ENCODE measurements at places on chromosomes 1 and 21.

- DNase-seq, result no peak
Observed at GRCh38 chr1:156839426-156840109, 19.3 kb downstream of the INSRR start.

- no peak for DNase-seq
Observed at GRCh38 chr1:11788549-11789053, 17.2 kb downstream of the MTHFR start.

DNA sequence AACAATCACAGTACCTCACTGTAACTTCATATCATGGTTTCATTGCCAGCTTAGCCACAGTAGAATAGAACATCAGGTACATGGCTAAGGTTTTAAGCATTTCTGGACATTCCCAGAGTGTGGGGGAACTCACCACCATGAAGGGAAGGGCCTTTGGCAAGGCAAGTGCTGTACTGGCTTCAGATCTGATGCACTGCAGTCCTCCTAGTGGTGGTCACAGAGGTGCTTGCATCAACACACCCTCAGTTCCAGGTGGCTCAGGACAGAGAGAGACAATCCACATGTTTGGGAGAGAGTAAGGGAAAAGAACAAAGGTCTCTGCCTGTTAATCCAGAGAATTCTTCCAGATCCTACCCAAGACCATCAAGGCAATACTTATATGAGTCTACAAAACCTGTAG, 528.4 kb upstream of the RGS18 start:
- DNase-seq, result no peak

DNA sequence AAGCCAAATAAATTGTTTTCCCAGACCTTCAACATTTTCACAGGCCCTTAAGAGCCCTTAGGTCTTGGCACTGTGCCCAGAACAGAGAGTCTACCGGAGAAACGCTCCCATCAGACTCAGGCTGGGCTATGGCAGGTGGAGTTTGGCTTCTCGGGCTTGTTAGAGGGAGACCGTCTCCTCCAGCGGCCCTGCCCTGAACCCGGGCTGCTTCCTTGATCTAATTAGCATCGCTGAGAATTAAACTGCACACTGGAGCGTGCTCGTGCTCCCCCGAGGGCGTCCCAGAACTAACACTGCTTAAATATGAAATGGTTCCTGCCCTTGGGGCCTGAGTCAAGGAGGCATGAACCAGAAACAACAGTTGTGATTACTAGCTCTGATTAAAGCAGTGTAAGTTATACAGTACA, 634.4 kb downstream of the MATN1 start:
- no peak for DNase-seq

DNA sequence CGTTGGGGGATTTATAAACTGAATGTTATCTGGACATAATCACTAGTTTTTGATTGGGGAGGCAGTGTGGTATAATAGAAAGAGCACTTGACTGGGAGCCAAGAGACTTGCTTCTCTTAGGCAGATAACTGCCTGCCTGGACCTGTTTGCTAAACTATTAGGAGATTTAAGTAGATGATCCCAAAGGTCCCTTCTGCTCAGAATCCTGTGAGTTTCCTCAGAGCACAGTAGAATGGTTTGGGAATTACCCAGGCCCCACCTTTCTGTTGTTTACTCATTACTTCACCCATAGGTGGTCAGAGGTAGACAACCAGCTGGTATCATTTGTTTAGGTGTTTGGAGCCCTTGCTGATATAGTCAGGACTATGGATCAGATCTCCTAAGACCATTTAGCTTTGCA, 10.3 kb upstream of the PODN start:
- DNase-seq, result no peak

DNA sequence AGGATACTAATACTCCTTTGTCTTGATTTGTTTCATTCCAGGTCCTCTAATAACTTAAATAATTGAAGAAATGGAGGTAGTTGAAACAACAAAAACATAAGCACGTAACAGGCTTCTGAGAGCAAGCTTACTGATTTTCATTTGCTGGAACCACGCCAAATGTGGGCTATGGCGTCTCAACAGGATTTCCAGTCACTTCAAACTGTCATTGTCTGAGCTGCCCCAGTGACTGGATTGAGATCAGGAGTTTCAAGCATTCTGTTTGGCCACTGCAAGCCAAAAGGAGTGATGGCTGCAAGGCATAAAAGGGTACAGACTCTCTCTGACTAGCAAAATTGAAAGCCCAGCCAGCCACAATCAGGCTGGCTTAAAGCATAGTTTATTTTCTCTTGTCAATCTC, 289.9 kb downstream of the DPYD start:
- no peak for DNase-seq

GRCh38 chr21:29125191-29125590, 5.3 kb upstream of the MAP3K7CL start:
- no peak for DNase-seq

DNA sequence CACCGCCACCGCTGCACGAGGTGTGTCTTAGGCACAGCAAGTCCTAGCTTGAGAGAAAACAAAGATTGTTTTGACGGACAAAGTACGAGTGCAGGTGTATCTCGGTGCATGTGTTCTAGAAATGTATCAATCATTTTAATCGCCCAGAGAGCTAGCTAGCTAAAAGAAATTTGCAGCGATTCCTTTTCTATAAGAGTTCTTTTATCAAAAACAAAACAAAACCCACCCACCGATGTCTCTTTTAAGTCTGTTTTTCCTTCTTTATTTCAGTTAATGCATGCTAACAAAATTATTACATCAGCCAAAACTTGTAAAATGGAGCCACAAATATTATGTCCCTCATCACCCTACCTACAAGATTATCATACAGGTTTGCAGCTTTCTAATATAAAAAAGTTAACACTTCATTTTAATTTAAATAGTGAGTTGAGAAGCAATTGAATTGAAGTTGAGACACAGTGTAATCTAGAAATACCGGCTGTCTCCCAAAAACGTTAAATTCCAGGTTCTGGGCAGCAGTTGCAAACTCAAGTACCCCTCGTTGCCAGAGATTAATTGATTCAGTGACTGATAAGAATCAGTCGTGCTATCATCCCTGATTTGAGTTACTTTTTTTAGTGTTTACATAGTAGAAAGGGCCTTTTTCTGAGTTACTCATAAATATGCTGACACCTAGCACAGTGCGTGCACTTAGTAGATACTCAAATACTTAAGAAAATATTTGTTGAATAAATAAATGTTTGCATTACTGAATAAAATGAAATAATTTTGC, 1.5 kb upstream of the SYDE2 start:
- peak; percentile 25 for DNase-seq

GRCh38 chr1:154884869-154885701, 15.0 kb upstream of the KCNN3 start:
- no peak for DNase-seq

- no peak for DNase-seq
Observed at GRCh38 chr1:62452951-62453350, 16.1 kb downstream of the USP1 start.

DNA sequence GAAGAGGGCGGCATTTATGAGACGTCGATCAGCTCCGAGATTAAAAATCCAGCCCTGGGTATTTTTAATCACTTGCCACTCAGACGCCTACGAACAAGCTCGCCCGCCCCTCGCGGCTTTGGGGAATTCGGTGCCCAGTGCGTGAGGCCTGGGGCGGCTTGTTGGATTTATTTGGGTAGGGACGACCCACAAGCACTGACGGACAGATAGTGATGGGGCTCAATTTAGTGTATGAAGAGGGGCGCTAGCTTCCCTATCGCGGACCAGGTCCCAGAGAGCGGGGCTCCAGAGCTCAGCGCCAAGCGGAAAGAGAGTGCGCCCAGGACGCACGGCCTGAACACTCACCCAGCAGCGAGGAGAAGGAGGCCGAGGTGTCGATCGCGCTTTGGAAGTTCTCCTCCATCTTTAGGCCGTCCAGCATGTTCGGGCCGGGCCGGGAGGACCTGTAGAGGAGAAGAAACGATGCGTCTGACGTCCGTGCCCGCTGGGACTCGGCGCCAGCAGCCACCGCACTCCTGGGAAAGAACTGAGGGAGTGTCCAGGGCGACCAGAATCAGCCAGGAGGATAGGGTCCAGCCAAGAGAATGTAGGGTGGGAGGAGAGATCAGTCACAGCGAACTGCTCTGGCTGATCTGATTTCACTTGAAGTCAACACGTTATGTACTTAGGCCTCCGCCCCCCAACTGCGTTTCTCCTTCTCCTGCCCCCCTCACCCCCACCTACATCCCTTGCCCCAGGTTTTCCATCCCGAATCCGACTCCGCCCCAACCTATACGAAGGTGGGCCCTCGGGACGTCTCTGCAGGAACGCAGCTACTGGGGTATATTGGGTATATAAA, 1.2 kb downstream of the LMX1A start:
- no peak for DNase-seq

- DNase-seq, result no peak
Observed at GRCh38 chr1:117826119-117826518, 103.3 kb downstream of the GDAP2 start.

DNA sequence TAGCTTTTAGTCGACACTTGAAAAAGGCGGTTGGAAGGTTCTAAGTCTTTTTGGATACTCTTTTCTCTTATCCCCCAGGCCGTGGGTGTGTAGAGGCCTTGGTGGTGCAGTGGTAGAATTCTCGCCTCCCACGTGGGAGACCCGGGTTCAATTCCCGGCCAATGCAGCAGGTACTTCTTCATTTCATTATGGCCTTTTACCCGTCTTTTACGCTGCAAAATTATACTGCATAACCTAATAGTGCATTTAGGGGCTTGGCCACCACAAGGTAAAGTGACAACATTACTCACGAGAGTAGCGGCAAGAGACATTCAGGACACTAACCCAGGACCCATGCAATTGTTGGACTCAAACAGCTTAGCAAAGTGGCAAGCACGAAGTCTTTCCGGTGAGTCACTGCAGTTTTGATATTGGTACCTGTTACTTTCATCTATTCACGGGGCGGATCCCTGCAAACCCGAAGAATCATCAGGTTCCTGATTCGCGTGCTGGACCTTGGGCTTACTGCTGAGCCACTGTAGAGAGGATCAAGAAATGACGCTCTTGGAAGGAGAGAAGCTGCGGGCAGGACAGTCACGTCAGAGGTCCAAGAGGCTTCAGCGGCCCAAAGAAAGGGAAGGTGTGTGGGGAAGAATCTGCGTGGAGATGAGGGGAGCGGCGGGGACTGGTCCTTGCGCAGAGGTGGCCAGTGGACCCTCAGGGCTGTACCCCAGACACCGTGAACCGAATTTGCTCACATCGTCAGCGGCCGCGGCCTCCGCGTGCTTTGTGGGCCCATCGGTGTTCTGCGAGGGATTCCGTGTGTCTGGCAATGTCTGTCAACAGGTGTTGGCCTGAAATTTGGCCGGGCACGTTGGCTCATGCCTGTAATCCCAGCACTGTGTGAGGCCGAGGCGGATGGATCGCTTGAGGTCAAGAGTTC, 12.9 kb upstream of the RNU1-4 start:
- peak; percentile 67 for DNase-seq

DNA sequence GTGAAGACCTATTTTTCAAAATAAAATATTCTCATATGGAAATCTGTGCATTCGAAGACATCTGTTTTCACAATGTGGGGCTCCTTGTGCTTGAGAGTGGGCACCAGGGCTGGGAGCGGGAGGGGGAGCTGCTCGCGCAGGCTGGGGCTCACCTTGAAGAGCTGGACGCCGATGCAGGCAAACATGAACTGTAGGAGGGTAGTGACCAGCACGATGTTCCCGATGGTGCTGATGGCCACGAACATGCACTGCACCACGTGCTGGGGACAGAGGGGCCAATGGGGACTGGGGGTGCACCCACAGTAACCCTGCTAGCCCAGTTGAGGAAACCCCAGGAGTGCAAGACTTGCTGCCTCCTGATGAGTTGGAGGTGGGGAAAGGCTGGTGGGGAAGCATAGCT, 42.2 kb upstream of the KIF21B start:
- DNase-seq, result no peak

DNA sequence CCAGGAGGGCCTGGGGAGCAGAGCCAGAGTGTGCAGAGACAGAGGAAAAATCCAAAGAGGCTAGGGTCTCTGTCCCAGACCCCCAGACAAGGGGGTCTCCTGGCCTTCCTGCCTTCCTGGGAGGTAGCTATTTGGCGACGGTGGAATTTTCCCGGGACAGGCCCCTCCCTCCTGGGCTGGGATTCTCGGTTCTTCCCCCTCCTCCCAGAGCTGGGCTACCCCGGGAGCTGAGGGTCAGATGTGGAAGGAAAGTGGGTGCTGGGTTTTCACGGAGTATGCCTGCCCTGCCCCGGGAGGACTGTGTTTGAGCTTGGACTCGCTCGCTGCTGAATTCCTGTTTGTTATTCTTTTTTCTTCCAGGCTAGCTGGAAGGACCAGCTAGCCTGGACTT, 759 bp downstream of the AMPD2 start:
- DNase-seq, result peak; percentile 81

- no peak for DNase-seq
Observed at GRCh38 chr1:27057801-27058625, 45.4 kb upstream of the TENT5B start.

DNA sequence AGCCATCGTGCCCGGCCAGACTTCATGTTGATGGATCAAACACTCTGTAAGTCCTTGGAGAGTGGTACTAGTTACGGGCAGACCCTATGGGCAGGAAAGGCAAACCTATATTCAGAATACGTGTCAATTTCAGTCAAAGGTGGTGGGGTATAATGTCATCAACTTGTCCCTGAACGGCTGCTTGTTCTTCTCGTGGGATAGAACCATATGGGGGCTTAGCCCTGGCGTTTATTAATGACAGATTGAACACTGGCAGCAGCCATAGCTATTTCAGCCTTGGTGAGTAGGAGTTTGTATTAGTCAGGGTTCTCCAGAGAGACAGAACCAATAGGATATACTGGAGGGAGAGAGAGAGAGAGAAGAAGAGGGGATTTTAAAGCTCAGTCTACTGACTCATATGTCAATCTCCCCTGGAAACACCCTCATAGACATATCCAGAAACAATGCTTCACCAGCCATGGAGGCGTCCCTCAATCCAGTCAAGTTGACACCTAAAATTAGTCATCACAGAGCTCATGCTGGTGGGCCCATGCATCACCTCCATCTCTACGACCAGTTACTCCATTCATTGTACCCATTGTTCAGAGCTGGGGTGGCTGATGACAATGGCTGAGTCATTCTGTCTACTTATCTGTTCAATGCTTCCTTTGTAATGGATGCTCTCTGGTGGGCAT, 16.1 kb upstream of the AQP10 start:
- no peak for DNase-seq

DNA sequence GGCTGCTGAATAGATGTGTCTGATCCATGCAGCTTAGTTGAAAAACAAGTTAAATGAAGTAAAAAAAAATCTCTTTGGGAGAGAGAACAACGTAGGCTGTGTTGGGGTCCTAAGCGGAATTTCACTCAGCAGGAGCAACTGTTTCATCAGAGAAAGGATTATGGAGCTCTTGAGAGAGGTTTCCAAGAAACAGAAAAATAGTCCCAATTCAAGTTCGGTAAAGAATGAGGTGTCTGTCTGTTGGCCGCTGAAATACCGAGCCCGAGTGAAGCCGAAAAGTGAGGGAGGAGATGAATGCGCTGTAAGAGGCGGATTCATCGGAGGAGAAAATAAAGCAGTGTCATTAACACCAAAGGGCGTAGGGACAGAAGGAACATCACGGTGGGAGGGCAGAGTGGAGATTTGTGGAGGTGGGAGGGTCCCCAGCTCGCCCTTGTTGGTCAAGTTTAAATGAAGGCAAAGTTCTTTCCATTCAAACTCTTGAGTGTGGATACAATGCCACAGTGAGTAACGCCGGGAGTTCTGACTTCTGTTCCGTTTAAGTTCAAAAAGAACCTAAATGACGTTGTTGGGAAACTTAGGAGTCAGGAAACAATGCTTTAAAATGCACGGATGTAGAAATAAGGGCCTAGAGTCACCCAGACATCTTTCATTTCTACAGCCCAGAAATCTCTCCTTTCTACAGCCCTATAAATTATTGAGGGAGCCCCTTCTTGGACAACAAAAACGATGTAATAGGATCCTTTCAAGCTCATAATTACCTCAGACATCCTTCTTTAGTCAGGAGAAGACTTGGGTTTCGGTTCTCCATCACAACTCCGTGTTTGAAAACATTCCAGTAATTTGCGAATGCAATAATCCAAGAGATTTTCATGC, 15.6 kb upstream of the SLC45A1 start:
- DNase-seq, result no peak

All from RWPE1 (cell line).